Upper lobe of right lung (tissue), 1 donor: ENCODE measurements at places on chromosomes 2 and 18. TPM values are rescaled to one million over a fixed set of nuclear protein-coding genes. Genes with fewer than 3 reads are reported as not detected.

- H3K4me3 ChIP-seq, result no peak overlapping the region
- no peak overlapping the region for H3K27ac ChIP-seq
- H3K4me1 ChIP-seq, result no peaks in the 10 kb centered on the region
- no peaks in the 10 kb centered on the region for H3K27me3 ChIP-seq
Observed at GRCh38 chr2:135546436-135546835, 15.2 kb downstream of the R3HDM1 start.

Gene ACADL
- 41.6 TPM for total RNA-seq

DNA sequence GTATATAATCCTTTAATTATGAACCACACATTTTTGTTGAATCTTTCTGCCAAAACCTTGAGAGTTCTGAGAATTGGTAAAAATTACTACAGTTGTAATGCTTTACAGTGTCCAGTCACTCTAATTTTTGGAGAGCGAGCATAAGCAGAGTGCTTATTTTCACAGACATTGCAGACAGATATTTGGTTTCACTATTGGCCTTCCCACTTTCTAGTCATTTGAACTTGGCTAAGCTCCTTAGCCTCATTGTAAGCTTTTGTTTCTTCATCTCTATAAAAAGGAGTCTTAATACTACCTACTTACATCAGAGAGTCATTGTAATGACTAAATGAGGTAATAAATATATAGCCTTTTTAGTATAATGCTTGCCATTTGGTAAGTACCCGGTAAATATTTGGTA, 80.4 kb downstream of the LCLAT1 start:
- no peaks in the 10 kb centered on the region for H3K4me1 ChIP-seq
- DNase-seq, result no peak
- H3K27me3 ChIP-seq, result no peaks in the 10 kb centered on the region
- no peak overlapping the region for H3K4me3 ChIP-seq

Gene OTOS
- not detected for total RNA-seq

Gene CABYR
- total RNA-seq, result 1.1 TPM

DNA sequence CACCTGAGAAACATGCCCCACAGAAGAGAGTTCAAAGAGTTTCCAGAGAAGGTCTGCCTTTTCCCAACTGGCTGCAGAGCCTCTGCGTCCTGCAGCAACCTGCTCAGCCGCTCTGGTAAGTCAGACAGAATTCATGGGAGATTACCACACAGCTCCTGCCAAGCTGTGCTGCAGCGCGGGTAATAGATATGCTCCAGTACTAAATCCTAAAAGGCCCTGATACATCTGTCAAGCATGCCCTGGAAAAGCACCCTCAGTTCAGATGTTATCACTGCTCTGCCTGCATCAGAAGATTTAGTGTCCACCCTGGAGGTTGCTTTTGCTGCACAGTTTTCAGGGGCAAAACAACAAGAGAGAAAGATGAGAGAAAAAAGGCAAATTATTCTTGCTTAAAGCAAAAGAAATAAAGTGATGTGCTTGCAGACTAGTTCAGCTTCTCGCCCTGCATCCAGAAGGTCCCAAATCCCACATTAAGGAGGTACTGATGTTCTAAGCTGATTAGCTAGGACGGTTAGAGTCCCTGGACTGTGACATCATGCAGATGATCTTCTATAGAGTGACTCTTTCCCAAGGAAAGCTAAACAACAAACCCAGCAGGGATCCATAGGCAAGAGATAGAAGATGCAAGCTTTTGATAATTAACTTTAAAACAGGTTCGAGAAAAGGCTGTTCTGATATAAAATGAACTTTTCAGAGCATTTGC, 488.6 kb downstream of the BCL11A start:
- no peak overlapping the region for H3K4me3 ChIP-seq
- H3K36me3 ChIP-seq, result no peaks in the 10 kb centered on the region
- H3K27ac ChIP-seq, result no peak overlapping the region

Gene ASB18
- not detected for total RNA-seq

- peaks cover 22% of the 10 kb centered on the region for H3K36me3 ChIP-seq
- no peak overlapping the region for H3K4me3 ChIP-seq
- H3K4me1 ChIP-seq, result peaks cover 10% of the 10 kb centered on the region
- DNase-seq, result no peak
Observed at GRCh38 chr2:63981702-63982103, 37.5 kb downstream of the VPS54 start.

DNA sequence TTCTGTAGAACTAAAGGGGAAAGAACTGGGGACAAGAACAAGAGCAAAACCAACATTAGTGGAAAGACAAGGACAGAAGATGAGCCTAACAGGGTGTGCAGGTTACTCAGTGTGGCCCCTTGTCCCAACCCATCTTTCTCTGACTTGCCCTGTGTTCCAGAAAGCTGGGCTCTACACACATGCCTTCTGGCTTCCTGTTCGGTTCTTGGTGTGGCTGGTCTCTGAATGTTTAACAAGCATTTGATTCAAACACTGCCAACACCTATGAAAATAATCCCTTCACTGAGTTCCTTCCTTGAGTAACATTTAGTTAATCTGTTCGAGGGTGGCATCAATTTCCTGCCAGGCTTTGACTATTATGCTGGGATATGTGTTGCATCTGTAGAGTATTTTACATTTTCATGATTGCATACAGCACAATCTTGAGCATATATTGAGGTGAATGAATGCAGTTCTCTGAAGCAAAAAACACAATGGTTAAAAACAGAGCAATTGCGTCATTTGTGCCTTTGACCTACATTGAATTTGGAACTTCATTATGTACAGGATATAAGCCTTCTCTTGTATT, 83.3 kb downstream of the MBD2 start:
- H3K27ac ChIP-seq, result no peak overlapping the region
- H3K4me1 ChIP-seq, result no peaks in the 10 kb centered on the region
- no peaks in the 10 kb centered on the region for H3K27me3 ChIP-seq
- H3K36me3 ChIP-seq, result no peaks in the 10 kb centered on the region

- H3K4me1 ChIP-seq, result no peaks in the 10 kb centered on the region
- H3K4me3 ChIP-seq, result no peak overlapping the region
- no peak overlapping the region for H3K27ac ChIP-seq
- peak; percentile 19 for DNase-seq
- H3K27me3 ChIP-seq, result no peaks in the 10 kb centered on the region
Observed at GRCh38 chr2:10233131-10234012, 69.3 kb upstream of the HPCAL1 start.
